Osteoblast (primary cell): ENCODE measurements at places on chromosomes 4 and X. TPM values are rescaled to one million over a fixed set of nuclear protein-coding genes. Genes with fewer than 3 reads are reported as not detected.

GRCh38 chr4:1043162-1043561 is 31.7 kb downstream of the FGFRL1 start:
- no peak for DNase-seq

GRCh38 chr4:185825737-185826136 is 13.7 kb upstream of the SORBS2 start:
- no peak for DNase-seq

GRCh38 chrX:5810636-5811035 is 418.0 kb downstream of the NLGN4X start:
- DNase-seq = no peak

DNA sequence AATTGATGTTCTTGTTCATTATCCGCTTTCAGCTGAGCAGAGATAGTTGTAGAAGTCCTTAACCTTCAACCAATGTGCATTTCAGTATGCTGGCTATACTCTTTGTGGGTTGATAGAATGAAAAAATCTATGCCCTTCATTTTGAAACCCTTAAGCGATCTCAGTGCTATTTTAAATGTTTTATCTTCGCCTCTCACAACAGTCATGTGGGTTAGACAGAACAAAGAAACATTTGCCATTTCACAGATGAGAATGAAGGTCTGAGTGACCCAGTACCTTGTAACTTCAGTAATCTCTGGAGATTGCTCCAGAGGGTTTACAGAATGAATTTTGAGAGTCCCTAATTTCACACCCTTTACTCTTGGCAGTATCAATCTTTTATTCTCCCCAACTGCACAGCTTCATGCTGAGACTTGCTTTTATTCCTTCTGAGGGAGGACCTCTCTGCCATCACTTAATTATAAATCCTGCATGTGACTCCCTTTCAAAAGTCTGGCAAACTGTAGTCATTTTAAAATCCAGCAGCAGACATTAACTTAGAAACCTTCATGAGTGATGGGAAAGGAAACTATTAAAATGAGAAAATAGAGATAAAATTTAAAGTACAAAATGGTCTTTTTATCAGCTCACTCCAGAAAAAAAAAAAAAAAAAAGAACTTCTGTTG is 921.5 kb downstream of the RAB28 start:
- no peak for DNase-seq

DNA sequence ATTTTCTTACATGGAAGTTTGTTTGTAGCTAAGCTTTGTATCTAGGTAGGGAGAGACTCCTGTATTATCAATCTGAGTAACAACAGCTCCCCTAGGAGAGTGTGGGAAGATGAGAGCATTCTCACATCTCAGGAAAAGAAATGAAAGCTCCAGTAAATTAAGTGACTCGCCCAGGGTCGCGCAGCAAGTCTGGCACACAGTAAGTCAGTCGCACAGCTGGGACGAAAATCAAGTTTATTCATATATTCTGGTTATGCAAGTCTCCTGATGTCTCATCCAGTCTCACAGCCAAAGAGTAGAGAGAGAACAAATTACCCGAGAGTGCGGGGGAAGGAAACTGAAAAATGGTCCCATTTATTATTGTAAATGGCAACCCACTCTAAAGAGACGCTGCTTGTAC is 216.1 kb downstream of the STK32B start:
- no peak for DNase-seq

GRCh38 chr4:41485041-41485440 is 52.9 kb upstream of the LIMCH1 start:
- no peak for DNase-seq

DNA sequence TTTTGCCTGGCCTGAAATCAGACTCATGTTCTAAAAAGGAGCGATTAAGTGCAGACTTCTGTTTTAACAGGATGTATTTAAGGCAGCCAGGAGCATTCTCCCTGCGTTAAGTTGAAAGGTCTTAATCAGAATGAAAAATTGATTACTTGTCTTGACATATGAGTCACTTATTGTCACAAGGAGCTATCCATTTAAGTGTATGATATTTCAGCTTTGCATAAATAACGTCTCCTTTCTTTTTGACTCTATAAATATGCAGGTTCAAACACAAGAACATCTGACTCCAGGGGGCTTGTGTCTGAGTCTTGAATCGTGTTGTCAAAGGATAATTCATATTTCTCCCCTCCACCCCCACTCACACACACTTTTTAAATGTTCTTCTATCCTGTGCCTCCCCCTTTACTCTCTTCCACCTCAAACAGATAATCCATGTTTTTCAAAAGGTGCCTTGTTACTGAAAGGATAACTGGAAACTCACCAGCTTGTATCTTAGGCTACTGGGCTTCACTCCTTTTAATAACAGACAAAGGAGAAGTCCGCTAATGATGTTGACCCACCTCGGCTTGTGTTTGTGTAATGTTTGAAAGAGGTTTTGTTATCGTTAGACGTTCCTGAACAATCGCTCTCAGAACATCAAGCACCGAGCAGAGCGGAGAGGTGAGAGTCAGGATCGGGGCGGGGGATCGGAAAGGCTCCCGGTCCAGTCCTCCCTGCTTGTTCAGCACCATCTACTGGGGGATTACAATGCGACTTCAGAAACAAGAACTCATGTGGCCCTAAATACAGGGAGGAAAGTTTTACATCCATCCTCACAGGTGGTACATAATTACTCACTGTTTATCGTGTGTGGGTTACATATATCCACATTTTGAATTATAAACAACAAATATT is 107.5 kb upstream of the RPL34 start:
- DNase-seq = peak; percentile 46

DNA sequence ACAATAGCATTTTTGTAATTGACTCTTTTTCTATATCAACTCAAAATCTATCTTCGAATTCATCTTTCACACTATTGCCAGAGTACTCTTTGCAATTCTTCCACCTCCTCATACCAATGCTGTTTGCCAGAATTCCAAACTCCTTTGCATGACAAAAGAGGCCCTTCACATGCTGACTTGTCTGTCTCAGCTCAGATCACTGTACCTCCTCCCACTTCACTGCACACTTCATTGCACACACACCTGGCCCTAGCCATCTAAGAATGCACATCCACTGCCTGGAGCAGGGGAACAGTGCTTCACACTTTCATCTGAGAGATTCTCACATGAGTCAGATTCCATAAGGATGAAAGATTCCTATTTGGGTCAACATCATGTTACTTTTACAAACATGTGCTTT is 56.5 kb downstream of the PRDM5 start:
- no peak for DNase-seq

DNA sequence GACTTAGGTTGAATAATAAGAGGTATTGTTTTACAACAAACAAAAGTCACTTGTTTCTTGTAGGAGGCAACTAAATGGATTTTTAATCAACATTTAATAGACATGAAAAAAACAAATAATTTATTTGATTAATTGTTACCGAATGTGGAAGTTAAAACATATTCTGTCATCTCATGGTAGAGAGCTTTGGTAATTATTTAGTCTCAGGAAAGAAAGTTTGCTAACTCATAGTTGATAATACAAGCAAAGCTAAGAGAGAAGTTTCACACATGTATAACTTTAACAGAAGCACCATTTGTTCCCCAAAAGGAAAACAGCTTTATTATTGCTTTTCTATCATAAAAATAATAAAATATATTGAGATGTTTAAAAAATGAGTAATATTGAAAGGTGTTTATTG is 44.9 kb downstream of the GUCY1A1 start:
- DNase-seq = no peak

- DNase-seq = no peak
These were observed 390.8 kb downstream of the ADGRL3 start for GRCh38 chr4:61590881-61591280.

- DNase-seq = no peak
These were observed 15.0 kb downstream of the IDS start for GRCh38 chrX:149490100-149490499.

Gene FGFBP2
- 0.36 TPM in 1 of 2 replicates, not detected in the other for total RNA-seq

Gene FGA
- total RNA-seq = not detected in 2 replicates

Gene CYBB
- total RNA-seq = 0.29 and 1.4 TPM in 2 replicates

Gene SRPX
- 76.7 and 93.1 TPM in 2 replicates for total RNA-seq

Gene POU3F4
- total RNA-seq = not detected in 2 replicates

Gene BEX1
- total RNA-seq = 4.4 and 4.7 TPM in 2 replicates

Gene MAPK10
- 12.1 and 13.0 TPM in 2 replicates for total RNA-seq

Gene H2BW1
- total RNA-seq = not detected in 2 replicates

Gene STARD8
- total RNA-seq = 1.4 and 1.5 TPM in 2 replicates
